ENCODE measurements at places on chromosomes 5 and 9. TPM values are rescaled to one million over a fixed set of nuclear protein-coding genes. Genes with fewer than 3 reads are reported as not detected.

The DOCK2 gene
- total RNA-seq = 9.3 TPM

The MYOZ3 gene
- not detected for total RNA-seq

The SLC28A3 gene
- 0.06 TPM for total RNA-seq

DNA sequence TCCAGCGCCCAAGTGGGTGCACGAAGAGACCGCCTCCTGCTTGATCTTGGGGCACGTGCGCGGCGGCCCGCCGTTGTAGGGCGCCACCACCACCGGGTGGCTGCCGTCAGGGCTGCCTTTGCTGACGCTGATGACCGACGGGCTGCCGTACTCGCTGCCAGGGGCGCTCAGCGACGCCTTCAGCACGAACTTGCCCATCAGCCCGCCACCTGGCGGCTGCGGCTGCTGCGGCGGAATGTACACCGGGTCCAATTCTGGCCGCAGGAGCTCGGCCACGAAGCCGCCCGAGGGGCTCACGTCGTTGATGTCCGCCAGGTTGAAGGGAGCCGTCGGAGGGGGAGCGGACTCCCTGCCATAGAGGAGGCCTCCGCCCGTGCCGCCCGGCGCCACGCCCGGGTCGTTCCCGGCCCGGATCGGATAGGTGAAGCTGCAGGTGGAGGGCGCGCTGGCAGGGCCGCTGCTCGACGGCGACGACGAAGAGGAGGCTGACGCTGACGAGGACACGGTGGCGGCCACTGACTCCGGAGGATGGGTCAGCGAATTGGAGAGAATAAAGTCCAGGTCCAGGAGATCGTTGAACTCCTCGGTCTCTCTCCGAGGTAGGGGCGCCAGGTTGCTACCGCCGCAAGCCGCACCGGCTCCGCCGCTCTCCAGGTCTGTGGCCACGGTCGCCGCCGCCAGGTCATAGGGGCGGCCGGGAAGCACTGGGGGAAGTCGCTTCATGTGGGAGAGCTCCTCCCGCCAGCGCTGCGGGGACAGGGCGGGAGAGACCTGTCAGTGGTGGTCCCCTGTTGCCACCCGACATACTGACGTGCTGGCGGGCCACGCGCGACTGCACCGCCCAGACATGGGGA lies 1.8 kb downstream of the KLF4 start:
- DNase-seq = no peak

GRCh38 chr5:56142614-56143372 lies 90.3 kb downstream of the ANKRD55 start:
- no peak for DNase-seq

GRCh38 chr5:94316916-94317838 lies 301.2 kb downstream of the KIAA0825 start:
- DNase-seq = no peak

GRCh38 chr5:1912951-1913565 lies 30.3 kb upstream of the IRX4 start:
- DNase-seq = no peak

DNA sequence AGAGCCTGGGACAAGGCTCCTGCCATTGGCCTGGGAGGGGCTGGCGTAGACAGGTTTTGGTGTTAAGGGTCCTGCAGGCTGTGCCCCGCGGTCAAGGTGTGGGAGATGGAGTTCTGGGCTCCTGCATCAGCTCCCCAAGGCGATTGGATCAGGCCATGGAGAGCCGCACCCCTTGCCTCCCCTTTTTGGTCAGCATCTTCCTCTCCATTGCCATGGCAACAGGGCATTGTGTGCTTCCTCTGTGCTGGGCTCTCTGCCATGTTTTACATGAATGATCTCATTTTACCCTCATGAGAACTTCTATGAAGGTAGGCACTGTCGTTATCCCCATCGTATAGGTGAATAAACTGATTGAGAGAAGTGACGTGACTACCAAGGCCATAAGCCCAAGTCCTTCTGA lies 344.3 kb upstream of the CLINT1 start:
- no peak for DNase-seq

DNA sequence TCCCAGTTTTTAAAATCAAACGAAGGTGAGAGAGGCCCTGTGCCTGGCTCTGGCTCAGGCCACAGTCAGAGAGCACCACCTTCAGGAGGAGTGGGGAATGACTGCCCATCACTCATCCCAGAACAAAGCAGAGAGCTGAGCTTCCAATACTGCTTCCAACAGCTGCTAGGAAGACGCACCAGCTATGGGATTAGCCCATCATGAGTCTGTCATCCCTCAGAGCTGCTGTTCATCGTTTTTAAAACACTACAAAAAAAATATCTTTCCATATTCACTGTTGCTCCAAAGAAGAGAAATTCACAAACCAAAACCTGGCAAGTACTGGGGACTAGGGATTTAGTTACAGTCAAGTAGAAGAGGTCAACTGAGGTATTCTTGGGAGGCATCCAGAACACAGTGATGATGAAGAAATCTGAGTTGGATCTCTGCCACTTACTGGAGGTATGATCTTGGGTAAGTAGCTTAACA lies 102.4 kb downstream of the CDK5RAP2 start:
- DNase-seq = peak; percentile 57

DNA sequence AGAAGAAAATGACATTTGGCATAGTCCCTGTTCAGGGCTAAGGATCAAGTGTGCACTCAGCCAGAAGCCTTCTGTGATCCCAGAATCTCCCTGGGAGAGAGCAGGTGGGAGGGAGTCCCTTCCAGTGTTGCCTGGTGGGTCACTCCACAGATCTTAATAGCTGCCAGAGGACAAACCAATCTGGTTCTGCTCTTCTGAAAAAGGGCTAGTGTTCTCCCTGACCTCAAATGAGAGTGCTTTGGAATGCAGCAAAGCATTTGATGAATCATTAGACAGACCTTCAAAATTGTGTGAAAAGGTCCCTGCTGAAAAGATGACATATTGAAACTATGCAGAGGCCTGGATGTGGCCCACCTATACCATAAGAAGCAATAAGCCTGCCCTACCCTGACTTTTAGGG lies 339.7 kb downstream of the TMEM232 start:
- no peak for DNase-seq
